ENCODE measurements at places on chromosomes 3 and 15.

DNA sequence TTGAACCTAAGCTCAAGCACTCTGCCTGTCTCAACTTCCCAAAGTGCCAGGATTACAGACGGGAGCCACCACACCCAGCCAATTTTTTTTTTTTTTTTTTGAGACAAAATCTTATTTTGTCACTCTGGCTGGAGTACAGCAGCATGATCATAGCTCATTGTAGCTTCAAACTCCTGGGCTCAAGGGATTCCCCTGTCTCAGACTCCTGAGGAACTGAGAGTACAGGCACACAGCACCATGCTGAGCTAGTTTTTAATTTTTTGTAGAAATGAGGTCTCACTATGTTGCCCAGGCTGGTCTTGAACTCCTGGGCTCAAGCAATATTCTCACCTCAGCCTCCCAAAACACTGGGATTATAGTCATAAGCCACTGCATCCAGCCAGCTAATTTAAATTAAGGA, 36.8 kb upstream of the SUCLG2 start:
- DNase-seq: no peak

GRCh38 chr3:71956069-71956340, 171.1 kb upstream of the PROK2 start:
- DNase-seq: peak; percentile 35

DNA sequence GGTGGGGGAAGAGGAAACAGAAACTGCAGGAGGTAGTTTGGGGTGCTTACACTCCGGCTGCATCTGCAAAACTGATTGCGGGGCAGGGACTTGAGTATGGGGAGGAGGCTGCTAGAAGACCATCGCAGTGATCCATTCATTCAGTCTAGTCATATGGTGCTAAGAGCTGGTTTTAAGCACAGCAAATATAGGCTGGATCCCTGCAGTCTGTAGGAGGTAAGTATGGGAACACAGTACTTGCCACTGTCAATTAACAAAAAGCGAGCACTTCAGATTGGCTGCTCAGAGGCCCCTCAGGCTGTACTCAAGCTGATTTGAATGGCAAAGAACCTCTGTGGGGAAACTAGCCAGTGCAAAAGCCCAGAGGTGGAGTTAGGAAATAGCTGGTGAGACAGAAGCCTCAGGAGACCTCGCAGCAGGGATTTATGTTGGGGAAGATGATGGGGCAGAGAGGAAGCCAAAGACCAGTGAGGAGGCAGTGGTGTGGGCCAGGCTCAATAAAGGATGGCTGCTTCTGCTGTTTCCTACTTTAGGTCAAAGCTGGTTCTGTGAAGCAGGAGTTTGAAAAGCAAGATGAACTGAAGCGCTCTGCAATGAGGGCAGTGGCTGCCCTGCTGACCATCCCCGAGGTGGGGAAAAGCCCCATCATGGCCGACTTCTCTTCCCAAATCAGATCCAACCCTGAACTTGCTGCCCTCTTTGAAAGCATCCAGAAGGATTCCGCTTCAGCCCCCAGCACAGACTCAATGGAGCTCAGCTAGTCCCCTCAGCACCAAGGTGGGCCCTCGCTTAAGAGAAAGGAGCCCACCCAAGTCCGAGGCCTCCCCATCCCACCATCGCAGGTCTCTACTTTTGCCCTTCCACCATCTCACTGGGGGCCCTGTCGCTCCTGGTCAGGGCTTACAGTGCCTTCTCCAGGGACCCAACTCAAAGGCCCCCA, 7.9 kb downstream of the RPL32 start:
- no peak for DNase-seq

GRCh38 chr3:175695251-175695650, 836.1 kb downstream of the NAALADL2 start:
- no peak for DNase-seq

- DNase-seq: no peak
Observed at GRCh38 chr3:67458408-67458807, 196.0 kb downstream of the SUCLG2 start.

DNA sequence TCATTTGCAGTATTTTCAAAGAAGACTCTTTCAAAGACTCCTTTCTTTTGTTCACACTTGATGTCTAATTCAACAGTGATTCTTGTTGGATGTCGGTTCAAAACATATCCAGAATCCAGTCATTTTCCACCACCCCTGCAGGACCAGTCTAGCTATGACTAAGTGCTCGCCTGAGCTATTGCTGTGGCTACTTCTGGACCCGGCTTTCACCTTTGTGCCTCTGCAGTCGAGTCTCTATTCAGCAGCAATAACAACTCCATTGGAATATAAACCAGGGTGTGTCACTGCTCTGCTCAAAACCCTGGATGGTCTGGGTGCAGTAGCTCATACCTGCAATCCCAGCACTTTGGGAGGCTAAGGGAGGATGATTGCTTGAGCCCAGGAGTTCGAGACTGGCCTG, 55.0 kb downstream of the PRICKLE2 start:
- DNase-seq: no peak

GRCh38 chr15:78565951-78566774, 843 bp downstream of the CHRNA5 start:
- no peak for DNase-seq

DNA sequence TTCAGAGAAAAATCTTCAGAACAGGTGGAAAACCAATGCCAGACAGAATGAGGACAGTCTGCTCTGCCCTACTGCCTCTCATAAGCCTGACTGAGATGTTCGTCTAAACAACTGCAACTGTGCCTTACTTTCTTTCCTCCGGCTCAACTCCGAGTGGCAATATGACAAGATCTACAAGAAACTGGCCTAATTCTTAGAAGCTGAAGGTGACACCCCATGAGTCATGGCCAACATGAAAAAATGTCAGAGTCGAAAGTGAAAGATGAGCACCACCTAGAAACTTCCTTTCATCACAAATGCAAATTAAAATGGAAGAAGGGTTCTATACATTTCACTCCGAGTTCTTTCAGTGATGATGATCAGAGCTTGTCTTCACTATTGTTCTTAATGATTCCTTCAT, 12.9 kb downstream of the PCYT1A start:
- DNase-seq: no peak

- DNase-seq: no peak
Observed at GRCh38 chr3:125087768-125088391, 32.1 kb upstream of the HEG1 start.

- no peak for DNase-seq
Observed at GRCh38 chr15:70037292-70037640, 60.5 kb downstream of the TLE3 start.

- DNase-seq: no peak
Observed at GRCh38 chr3:172816968-172817367, 66.4 kb downstream of the ECT2 start.

- no peak for DNase-seq
Observed at GRCh38 chr3:130839813-130840212, 54.1 kb upstream of the ATP2C1 start.

- DNase-seq: peak; percentile 68
Observed at GRCh38 chr15:89740137-89740536, 10.9 kb downstream of the MESP1 start.

DNA sequence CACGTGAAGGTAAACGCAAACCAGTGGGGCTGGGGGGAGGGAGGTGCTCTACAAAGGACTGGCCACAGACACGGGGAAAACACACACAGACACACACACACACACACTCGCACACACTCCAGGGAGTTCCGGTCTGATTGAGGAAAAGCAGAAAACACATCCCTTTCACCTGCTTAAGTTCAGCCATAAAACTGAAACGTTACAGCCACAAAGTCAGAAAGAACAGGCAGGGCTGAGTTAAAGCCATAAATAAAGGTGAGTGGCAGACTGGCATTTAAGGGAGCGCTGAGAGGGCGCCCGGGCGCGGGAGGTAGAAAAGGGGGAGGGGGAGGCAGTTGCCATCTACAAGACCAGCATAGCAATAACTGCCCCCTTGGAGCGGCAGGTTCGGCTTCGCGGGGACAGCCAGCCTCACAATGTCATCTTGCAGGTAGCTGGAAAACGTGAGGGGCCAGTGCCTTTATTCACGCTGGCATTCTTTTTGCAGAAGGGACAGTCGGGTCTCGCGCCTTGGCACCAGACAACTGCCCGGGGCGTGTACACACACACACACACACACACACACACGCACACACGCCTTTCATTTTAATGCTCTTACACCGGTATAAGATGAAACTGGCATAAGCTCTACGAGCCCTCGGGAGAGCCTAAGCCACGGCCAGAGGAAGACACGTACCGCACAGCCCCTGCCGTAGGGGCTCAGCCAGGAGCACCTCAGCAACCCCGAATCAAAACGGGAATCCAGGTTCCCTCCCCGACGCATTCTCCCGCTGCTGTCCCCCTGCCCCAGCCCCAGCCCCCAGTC, 866 bp downstream of the TNIK start:
- peak; percentile 44 for DNase-seq

DNA sequence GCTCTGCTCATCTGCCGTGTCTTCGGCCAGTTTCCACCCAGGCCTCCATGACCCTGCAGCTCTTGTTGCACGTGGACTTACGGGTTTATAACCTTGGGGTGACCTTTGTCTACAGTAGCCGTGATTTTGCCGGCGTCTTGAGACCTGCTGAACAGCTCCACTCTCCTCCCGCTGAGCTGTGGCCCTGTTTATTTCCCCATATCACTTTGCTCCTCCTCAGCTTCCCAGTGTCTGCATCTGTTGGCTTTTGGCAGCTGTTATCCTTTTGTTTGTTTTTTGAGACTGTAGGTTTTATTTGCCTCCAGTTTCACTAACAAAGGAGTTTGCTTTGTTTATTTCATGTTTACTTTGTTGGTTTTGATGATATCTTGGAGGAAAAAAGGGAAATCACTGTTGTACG, 29.3 kb upstream of the SLC28A1 start:
- DNase-seq: no peak

DNA sequence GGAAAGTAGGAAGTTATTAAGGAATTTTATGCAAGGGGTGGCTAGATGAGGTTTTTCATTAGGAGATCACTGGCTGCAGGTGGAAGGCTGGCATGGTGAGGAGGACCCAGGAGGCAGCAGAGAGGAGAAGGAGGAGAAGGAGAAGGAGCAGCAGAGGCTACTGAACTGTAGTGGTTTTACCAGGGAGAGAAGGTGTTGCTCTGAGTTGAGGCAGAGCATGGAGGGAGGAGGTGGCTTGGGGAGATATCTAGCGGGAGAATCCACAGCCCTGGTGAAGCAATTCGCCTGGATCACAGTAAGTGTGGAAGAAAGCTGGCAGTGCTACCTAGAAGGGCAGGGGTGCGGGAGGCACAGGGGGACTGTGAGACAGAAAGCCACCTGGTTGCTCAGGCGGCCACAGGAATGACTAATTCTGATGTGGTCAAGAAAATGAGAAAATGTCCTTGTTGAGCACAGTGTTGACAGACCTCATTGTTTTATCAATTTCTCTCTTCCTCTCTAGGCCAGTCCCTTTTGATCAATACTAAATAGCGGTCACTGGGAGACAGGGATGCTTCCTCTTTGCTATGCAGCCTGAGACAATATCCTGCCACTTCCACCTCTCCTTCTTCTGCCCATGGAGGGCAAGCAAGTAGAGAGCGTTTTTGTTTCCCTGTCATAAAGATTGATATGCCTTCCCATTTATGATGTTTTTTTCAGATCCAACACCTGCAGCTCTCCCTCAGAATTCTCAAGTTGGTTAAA, 94.6 kb downstream of the EEFSEC start:
- no peak for DNase-seq

DNA sequence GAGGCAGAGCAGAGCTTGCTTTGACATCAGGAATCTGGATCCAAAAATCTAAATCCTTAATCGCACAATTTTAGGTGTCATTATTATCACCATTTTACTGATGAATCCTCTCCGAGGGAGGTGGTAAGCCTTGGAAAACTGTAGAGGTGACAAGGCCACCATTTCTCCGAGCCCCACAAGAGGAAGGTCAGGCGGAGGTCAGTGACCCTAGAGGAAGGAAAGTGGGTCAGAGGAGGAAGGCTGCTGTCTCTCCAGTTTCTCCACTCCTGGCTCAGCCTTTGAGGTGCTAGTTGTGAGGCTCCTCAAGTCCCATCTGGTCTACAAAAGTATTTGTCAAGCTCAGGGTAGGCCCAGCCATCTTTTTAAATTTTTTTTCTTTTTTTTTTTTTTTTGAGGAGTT, 3.2 kb downstream of the DVL3 start:
- peak; percentile 62 for DNase-seq

GRCh38 chr3:14525685-14526631, 14.2 kb downstream of the GRIP2 start:
- DNase-seq: no peak

- no peak for DNase-seq
Observed at GRCh38 chr3:113628316-113628715, 68.1 kb downstream of the USF3 start.

All from suppressor macrophage (primary cell).